ENCODE measurements at places on chromosomes 7 and 10.

GRCh38 chr7:73533742-73534141, 11.6 kb upstream of the BAZ1B start:
- DNase-seq = no peak

DNA sequence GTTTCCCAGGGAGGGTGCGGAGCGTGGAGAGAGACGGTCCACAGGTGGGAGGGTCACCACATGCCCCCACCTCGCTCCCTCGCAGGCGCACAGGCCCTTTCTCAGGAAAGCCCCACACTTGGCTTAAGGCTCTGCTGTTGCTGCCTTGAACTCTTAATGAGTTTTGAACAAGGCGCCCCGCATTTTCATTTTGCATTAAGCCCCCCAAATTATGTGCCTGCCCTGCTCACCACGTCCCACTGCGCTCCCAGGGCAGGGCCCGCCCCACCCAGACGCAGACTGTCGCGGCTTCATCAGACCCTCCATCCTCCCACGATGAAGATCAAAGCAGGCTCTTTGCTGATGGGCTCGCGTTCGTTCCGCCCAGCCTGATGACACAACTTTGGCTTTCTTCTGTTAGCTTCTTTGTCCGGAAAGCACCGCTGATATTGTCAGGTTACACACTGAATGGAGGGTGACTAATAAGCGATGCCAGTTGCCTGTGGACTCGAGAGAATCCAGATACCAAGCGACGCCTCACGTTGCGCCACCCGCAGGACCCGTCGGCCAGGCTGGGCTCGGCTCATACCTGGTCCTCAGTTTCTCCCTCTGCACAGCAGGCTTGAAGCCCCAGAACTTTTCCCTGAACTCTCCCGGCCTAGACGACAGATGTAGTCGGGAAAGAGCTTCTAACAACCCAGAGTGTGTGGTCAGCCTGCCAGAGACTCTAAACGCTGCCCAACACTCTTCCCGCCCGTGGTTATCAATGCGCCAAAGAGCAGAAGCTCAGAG, 9.5 kb downstream of the CALML3 start:
- DNase-seq = no peak

DNA sequence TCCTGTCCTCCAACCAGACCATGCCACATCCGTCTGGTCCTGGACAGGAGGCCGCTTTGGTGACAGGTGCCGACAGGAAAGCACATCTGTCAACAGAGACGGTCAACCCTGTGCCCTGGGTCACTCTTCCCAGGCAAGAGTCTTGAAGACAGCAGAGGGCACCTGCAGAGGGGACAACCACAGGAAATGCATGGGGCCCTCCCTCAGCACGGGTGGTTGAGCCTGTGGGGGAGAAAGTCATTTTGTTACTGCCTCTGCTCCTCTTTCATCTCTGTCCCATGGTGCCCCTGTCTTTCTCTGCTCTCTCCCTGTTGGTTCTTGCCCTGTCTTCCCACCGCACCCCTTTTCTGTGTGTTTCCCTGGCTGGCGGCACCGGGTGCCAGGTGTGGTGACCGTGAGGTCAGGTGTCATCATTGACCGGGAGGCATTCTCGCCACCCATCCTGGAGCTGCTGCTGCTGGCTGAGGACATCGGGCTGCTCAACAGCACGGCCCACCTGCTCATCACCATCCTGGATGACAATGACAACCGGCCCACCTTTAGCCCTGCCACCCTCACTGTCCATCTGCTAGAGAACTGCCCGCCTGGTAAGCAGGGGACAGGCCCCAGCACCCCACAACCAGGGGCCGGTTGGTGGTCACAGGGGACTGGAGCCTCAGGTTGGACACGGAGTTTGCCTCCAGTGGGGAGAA, 17.6 kb upstream of the VSIR start:
- no peak for DNase-seq

DNA sequence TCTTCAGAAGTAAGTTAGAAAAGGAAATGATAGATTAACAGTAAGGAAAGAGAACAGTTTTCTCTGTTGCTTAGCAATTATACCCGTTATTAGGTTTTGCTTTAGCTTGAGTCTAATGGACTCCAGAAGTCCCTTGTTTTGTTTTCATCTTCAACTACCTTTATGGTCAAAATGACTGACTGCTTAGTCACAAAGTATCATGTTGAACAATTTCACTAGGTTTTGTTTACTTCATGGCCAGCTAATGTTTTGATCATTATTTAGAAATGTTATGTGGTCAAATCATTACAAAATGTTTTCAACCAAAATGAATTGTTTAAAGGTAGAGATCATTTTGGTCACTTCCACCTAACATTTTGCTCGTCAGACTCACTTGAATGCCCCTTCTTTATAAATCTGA, 1.9 kb downstream of the UBN2 start:
- DNase-seq = no peak

GRCh38 chr7:80379034-80379982, 132.6 kb downstream of the GNAT3 start:
- no peak for DNase-seq

GRCh38 chr7:77354484-77354883, 61.7 kb downstream of the GSAP start:
- no peak for DNase-seq

GRCh38 chr7:87144173-87144657, 8.0 kb upstream of the DMTF1 start:
- no peak for DNase-seq

GRCh38 chr7:18663321-18663720, 167.8 kb downstream of the HDAC9 start:
- no peak for DNase-seq

- no peak for DNase-seq
These were observed 18.3 kb upstream of the TNPO3 start for GRCh38 chr7:129073204-129073603.

- no peak for DNase-seq
These were observed 57.1 kb downstream of the KLHDC10 start for GRCh38 chr7:130127404-130127803.

GRCh38 chr7:24724451-24725190, 32.6 kb downstream of the GSDME start:
- DNase-seq = no peak

DNA sequence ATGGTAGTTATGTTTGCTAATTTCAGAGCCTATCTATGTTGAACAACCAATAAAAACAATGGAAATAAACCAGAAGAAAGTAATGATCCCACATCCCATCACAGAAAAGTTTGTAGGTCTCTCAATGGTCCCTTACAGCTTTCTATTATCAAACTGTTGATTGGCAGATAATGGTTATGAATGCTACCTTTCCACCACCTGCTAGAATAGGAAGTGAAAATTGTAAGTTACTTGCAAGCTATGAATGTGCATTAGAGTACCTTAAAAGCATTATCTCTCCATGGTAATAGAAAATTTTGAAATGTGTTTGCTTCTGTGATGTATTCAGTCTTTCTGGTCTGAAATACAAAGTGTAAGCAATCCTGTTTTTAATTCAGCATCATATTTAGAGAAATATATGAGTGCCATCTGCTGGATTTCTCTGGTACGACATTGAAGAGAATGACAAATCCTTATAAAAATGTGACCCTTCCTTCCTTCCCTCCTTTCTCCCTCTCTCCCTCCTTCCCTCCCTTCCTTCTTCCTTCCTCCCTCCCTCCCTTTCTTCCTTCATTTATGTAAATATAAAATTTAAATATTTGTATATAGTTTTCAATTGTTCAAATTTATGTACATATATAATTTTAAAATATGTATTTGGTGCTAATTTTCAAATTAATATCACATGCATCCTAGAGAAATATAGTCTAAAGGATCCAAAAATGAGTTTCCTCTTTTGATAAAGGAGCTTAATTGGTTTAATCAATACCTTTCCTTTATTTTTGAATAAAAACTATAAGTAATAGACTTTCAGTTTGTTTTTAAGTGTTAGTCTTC, 41.4 kb upstream of the PNLIPRP3 start:
- DNase-seq = no peak

DNA sequence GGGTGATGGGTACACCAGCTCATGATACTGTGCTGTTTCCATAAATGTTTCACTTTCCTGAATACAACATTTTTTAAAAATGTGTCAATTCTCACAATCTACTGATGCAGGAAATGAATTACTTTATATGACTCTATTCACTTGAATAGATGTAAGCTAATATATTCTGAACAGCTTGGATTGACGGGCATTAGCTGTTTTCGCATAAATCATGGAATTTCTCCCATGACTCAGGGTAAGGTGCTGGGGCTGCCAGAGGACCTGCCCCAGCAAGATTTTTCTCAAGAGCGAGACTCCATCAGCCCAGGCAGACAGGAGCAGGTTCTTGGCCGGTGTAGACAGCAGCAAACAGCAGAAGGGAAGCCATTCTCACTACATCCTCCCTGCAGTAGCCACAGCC, 107.1 kb downstream of the PFKFB3 start:
- no peak for DNase-seq

GRCh38 chr10:59971915-59972314, 65.6 kb upstream of the CCDC6 start:
- DNase-seq = no peak

DNA sequence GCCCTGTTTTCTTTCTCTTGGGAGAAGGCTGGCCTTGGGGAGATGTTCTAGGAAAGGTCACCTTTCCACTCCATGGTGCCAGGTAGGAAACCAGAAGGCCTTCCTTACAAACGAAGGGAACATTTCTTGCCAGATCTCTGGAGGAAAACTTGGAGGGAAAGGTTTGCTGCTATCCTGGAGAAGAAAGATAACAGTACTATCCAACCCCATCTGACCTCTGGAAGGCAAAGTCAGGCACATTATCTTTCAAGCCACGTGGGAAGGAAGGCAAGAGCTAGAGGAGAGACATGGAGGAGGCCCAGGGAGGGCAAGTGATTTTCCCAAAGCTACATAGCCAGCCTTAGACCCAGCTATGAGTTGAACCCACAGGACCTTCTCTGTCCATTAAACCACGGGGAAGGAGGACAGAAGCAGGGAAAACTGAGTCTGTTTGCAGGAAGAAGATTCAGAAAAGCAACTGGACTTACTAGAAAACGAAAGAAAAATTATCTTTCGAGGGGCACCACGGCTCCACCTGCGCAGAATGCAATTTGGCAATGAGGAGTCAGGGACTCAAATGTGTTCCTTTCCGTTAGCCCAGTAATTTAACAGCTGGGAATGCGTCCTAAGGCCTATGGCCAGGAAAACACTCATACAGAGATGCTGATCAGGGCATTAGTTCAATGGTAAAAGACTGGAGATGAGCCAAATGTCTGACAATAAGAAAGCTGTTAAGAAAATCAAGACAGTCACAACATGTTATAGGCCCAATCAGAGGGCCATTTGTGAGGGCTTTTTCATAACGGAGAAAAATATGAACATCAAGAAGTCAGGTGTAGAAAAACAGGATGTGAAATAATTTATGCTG, 32.0 kb upstream of the PSAP start:
- no peak for DNase-seq

DNA sequence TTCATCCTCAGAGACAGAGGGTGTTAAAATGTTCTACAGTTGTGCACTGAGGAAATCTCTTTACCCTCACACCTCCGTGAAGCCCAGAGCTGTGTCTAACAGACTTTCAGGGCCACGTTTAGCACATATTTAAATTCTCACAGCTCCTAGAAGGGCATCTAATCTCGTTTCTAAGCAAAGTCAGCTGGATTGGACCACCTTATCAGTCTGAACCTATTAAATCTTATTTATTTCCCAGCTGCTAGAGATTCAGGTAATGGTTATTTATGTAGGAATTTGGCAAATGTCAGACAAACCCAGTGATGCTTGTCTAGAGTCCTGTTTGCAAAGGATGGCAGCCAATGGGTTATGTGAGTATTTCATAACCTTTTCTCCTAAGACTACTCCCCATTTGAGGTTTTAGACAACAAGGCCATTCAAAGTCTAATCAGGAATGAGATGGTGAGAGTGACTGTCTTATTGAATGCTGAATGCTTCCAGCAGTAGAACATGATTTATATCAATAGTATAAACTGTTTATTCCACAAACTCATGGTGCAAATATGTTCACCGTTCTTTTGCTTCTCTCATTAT, 54.8 kb upstream of the EXOC4 start:
- no peak for DNase-seq

DNA sequence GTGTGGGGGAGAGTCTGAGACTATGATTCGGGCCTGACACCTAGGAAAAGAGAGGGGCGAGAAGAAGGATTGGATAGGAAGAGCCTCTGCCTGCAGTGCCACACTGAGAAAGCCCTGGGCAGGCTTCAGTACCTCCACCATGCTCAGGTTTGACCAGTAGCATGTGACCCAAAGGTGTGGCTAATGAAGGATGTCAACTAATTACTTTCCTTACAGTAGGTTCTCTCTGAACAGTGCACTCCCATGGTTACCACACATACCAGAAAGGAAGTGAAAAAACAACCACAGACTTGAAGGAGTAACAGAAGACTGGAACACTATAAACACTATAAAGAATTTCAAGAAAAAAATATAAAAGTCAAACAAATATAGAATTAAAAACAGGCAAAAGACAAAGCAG, 46.2 kb downstream of the SEM1 start:
- DNase-seq = no peak

DNA sequence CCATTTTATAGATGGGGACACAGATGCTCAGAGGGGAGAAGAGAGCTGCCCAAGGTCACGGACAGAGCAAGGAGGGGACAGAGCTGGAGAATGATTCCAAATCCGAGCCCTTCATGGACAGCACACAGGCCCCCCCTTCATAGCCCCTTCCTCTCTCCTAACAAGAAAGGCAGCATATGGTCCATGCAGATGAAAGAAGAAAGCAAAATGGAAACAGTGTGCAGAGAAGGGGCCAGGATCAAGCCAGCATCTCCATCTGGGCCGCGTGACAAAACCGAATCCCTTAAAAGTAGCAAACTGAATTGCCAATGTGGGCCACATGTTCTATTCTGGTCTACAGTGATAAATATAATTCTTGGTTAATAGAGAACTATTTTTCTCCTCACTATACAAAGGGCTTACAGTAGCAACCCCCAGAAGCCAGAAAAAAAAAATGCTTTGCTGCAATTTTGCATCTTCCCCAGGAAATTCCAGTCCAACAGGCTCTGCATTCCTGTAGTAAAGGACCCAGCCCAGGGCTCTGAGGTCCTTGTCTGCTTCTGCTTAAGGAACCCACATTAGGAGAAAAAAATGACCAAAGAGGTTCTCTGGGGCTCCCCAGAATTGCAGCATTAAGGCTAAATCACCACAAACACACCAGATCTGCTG, 7.8 kb downstream of the CPXM2 start:
- DNase-seq = no peak

GRCh38 chr7:86904949-86905834, 154.3 kb downstream of the ELAPOR2 start:
- no peak for DNase-seq

Data from stimulated activated CD8-positive, alpha-beta memory T cell treated with anti-CD3 and anti-CD28 coated beads, Interleukin-15, amount 100 ng/mL, for 48 hours (primary cell).